ENCODE measurements at places on chromosomes 12 and 14.

GRCh38 chr14:104800015-104800770 is 708 bp upstream of the ZBTB42 start:
- DNase-seq = peak; percentile 77

- DNase-seq = no peak
Measured at GRCh38 chr14:40417777-40418401, 985.7 kb upstream of the FBXO33 start.

DNA sequence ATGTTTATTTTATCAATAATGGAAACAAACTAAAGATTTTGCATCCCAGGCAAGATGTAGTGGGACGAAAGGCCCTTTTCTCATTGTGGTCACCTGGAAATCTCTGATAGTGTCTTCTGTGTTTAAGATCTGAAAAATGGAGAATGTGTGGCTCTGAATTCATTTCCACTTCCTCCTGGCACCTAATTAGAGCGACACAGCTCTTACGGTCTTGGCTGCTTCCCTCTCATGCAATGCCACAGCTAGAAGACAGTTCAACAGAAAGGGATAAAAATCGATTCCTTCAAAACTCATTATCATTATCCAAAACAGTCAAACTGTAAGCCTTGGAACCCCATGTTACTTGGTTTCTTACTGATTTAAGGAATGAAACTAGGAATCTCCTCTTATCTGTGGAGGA is 9.3 kb downstream of the ST8SIA1 start:
- no peak for DNase-seq

DNA sequence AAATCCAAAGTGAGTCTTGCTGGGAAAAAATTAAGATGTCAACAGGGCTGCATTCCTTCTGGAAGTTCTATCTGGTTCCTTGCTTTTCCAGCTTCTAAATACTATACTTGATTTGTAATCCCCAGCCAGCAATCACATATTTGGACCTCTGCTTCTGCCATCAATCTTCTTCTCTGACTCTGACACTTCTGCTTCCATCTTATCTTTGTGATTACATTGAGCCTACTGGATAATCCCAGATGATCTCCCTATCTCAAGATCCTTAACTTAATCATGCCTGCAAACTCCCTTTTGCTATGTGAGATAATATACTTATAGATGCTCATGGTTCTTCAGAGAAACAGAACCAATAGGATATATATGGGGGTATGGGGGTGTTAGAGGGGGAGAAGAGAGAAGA is 49.9 kb upstream of the ZDHHC17 start:
- DNase-seq = no peak

DNA sequence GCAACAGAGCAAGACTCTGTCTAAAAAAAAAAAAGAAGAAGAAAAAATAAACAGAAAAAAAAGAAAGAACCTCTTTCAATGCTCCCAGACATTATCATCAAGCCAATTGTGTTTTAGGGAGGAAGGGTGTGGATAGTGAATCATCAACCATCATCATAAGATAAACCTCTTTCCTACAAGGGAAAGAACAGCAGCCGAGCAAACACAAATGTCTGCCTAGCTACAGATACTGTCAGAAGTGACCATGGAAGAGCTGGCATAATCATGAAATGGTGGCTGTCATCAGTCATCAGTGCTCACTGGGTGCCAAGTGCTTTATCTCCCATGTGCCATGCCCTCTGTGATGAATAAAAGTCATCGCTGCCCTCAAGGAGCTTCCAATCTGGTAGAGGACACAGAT is 46.6 kb downstream of the SLC17A8 start:
- no peak for DNase-seq

DNA sequence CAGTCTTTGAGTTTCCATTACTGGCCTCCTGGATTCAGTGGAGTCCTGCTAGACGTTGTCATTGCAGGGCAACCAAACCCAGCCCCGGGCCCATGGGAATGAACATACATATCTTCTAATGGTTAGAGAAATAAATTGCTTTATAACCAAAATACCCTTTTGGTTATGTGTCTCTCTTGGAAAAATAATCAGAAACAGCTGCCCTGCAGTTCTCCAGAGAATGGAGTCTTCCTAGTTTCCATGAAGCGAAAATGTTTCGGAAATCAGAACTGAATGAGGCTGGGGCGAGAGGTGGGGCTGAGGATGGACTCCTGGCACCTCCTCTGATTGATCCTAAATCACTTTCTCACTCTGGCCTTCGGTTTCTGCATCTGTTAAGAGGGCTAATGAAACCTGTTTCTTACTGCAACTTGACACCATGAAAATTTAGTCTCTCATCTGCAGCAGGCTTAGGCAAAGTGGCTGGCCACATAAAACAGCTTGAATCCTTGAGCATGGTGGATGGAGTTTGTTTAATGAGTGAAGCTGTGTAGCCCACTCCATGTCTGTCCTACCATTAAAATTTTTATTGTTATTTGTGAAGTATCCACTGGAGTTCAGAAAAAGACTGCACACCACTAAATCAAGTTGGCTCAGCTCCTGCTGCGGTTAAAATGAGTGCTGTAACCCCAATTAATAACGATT is 198.9 kb downstream of the CACNA1C start:
- DNase-seq = no peak

GRCh38 chr12:57377103-57377840 is 53.6 kb downstream of the R3HDM2 start:
- no peak for DNase-seq

GRCh38 chr14:53035336-53036210 is 84.7 kb upstream of the FERMT2 start:
- no peak for DNase-seq

DNA sequence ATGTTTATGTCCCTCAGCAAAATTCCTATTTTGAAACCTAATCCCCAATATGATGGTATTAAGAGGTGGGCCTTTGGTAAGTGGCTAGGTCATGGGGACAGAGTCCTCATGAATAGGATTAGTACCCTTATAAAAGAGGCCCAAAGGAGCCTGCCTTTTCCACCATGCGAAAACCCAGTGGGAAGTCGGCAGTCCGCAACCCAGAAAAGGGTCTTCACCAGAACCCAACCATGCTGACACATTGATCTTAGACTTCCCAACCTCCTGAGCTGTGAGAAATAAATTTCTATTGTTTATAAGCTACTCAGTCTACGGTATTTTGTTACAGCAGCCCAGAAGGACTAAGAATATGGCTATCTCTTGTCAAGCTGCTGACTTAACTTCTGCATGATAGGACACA is 66.5 kb downstream of the COCH start:
- DNase-seq = no peak
